EH (cell line): ENCODE measurements at places on chromosomes 7 and 10.

GRCh38 chr7:7884855-7885254 lies 83.7 kb upstream of the GLCCI1 start:
- no peak for DNase-seq

DNA sequence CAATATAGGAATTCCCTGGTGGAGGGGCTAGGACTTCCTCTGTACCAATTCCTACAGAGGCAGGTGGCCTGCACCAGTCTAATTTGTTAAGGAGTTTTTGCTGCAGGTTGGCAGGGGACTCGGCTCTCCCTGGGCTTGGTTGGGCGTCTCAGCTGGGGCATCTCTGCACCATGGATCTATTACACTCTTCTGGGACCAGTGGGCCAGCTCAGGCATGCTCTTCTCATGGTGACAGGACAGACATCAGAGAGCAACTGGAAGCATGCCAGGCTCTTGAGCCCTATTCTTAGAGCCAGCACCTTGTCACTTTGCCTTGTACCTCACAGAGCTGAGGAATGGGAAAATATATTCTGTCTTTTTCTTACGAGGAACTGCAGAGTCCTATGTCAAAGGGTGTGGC lies 74.6 kb downstream of the SH2D4B start:
- DNase-seq = no peak

- no peak for DNase-seq
Measured at GRCh38 chr7:3943779-3944520, 642.9 kb downstream of the SDK1 start.

DNA sequence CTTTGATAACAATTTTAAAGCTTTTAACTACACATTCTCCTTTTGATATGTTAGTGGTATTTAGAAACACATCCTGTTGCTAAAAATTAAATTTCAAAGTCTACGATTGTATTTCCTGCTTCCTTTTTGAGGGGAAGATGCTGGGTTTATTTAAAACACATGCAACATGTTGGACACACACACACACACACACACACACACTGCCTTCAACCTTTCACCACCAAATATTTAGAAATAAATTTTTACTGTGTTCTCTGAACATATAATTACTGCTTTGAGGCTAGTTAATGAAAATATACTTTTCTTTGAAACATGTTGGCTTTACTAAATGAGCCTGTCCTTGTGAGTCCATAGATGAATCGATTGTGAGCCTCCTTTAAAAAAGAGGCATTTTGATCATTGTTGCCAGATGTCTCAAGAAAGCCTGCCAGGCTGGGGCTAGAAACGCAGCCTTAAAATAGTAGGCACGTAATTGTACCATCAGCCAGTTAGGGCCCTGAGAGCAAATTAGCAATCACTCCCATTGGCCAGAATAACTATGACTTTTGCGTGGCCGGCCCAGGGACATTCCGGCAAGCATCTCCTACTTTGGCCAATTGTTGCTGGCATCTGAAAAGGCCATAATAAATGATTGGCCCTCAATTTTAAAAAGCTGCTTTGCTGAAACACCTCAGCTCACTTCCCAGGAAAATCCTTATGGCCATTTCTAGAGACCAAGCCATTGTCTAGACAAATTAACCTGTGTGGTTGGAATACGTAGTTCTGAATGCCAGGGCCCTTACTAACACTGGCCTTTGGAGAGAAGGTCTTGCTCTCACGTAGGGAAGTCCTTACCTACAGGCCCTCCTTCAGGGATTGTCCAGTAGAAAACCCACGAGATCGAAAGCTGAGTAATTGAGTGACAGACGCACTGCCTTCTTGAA lies 9.9 kb upstream of the TEX36 start:
- DNase-seq = peak; percentile 90

GRCh38 chr7:128302139-128302538 lies 41.6 kb downstream of the RBM28 start:
- no peak for DNase-seq

- DNase-seq = no peak
Measured at GRCh38 chr7:28314841-28315240, 97.5 kb upstream of the CREB5 start.

- no peak for DNase-seq
Measured at GRCh38 chr7:77548206-77548605, 11.1 kb downstream of the PTPN12 start.

- DNase-seq = peak; percentile 51
Measured at GRCh38 chr10:29691564-29692072, 56.8 kb upstream of the SVIL start.

DNA sequence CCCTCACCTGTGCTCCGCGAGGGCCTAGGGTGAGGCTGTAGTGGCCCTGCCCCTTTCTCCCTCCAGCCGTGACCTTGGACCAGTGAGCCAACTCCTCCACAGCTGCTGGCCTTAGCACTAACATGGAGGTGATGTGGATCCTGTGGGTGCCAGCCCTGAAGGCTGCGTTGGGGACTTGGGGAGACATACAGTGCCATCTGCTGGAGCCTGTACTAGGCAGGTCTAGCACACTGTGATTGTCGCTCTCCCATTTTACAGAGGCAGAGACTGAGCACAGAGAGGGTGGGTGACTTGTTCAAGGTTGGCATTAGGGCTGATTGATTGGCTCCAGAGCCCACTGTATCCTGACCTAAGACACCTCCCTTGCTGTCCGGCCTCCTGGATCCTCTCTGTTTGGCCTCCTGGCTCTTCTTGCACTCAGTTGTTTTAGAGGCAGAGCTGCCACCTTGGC lies 37.6 kb downstream of the PRF1 start:
- peak; percentile 20 for DNase-seq

DNA sequence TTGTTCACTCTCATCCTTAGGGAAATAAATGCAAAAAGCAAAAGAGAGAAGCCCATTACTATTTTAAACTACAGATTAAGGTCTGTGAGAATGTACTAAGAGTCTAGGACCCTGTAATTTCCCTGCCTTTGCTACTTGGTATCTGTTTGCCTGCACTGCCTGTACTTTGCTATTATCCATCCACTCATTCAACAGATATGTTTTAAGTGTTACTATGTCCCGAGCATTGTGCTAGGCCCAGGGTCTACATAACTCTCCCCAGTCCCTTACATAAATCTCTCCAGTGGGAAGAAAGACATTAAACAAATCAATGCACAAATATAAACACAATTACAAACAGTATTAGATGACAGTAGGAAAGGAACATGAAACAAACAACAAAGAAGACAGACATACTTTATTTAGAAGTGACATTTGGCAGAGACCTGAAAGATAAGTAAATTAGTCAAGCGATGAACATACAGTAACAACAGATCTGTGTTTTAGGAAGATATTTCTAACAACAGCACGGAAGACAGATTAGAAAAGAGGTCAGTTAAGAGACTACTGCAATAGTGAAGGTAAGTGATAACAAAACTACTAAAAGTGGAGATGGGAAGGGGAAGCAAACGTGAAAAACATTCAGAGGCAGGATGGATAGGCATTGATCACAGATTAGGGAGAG lies 30.0 kb downstream of the ZNF800 start:
- DNase-seq = no peak

GRCh38 chr10:1182280-1183032 lies 126.3 kb downstream of the WDR37 start:
- DNase-seq = no peak

DNA sequence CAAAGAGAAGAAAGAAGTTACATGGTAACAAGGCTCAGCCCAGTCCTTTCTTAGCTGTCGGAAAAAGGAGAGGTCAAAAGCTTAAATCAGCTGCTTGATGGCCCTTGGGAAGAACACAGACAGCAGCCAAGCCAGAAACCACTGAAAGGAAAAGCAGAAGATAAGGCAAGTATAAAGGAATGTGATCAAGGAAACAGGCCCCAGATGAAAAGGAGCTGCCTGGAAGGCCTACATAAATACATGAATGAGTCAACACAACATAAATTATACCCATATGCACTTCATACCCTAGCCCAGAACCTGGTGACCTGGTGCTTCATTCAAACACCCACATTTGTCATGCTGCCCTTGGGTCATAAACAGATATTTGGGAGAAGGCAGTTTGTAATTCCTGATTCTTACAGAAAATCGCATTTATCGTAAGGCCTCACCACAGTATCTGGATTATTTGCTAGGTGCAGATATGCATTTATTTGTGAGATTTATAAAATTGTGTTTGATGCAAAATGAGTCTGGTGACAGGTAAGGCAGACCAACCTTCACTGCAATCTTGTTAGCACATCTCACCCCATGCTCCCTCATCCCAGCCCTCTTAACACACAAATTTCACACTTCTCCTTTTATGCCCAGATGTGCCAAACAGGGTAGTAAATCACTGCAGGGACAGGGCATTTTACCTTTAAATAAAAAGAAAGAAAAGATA lies 94.9 kb upstream of the KCNIP2 start:
- DNase-seq = peak; percentile 94

DNA sequence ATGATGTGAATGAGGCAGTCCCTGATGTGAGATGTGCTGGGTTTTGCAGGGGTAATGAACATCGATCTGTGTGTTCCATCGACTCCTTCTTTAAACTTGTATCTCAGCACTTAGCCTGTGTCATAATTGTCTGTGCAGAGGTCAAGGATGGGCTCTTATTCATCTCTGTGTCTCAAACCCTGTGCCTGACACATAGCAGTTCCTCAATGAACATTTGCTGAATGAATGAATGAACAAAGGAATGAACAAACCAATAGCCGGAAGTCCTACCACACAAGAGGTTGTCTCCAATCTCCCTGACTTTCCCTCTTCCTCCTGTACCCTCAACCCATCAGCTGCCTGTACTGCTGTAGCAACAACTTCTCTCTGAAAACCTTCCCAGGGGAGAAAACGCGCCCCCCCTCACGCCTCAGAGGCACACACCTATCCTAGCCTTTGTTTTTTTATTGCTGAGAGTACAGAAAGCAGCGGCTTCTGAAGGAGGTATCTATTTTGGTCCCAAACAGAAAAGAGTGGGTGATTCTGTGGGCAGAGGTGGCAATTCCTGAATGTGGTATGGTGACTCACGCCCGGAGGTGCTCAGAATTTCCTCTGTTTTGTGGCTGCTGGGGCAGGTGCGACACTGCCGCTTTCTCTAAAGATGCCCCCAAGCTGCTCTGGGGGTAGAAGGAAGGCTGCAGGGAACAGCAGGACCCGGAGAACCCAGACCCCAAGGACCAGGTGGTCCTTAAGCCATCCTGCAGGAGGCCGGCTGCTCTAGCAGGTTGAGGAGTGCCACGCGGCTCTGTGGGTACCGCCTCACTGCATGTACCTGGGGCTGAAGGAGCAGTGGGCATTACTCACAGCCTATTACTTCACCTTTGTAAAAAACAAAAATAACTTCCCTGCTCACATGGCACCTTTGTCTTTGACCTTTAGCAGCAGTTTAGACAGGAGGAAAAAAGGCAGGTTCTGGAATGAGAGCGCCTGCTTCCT lies 9.6 kb downstream of the IL2RA start:
- no peak for DNase-seq

GRCh38 chr7:71900556-71900955 lies 511.6 kb downstream of the CALN1 start:
- no peak for DNase-seq
